BE2C (cell line): ENCODE measurements at places on chromosomes 1 and 21.

GRCh38 chr1:153612111-153612754 is 704 bp downstream of the S100A16 start:
- no peak for DNase-seq

DNA sequence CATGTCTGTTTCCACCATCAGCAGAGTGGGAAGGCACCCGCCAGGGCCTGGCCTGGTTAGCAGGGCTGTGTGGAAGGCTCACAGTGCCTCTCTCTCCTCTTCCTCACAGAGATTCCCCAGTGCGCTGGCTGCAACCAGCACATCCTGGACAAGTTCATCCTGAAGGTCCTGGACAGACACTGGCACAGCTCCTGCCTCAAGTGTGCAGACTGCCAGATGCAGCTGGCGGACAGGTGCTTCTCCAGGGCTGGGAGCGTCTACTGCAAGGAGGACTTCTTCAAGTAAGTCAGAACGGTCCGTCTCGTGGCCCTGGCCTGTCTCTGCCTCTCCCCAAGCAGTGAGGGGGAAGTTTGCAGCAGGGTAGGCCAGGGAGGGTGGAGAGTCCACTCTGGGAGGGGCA is 18.1 kb downstream of the LHX4 start:
- DNase-seq: no peak

DNA sequence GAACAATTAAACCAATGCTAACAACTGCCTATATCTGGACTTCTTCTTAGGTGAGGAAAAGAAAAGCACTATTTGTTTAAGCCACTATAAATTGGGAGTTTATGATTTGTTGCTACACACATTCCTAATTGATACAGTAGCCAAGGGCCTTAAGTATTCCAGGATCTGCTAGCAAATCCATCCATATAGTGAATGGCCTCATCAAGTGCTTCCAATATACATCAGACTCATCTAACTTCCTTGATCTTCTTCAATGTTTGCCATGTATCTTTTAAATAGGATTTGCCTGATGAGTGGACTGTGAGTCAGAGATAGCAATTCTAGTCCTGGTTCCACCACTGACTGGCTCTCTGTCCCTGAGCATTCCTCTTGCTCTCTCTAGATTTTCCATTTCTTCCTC is 430.2 kb downstream of the OMA1 start:
- DNase-seq: no peak

DNA sequence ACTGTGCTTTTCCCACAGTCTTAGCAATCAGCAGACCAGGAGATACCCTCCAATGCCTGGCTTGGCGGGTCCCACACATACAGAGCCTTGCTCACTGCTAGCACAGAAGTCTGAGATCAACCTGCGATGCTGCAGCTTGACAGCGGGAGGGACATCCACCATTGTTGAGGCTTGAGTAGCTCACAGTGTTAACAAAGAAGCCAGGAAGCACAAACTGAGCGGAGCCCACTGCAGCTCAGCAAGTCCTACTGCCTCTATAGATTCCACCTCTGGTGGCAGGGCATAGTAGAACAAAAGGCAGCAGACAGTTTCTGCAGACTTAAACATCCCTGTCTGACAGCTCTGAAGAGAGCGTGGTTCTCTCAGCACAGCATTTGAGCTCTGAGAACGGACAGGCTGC is 33.4 kb downstream of the MNDA start:
- no peak for DNase-seq

GRCh38 chr1:208204779-208205178 is 39.4 kb downstream of the PLXNA2 start:
- no peak for DNase-seq

DNA sequence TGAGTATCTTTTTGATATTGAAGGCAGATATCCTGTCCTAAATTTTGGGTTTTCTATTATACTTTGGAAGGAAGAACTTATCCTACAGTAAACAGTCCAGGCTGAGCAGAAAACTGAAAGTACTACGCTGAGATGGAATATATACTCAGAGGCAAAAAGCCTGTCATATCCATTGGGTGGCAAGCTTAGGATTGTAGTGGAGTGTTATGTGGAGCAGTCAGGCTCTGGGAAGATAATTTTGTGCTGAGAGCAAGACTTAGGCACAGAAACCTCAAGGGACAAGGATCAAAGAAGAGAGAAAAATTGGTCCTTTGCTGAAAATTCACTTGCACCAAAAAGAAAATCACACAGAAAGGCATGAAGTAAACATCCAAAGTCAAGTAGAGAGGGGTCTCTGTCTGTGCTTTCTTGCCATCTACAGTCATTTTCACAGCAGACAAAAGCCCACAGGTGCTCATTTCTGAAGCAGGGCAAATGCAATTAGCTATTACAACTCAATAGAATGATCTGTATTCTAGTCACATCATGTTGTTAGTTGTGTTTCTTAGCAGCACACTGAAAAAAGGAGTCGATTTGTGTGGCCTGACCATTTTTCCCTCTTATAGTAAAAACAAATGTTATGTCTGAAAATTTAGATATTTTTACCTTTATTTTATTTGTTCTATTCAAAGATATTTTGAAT is 38.5 kb downstream of the CRB1 start:
- DNase-seq: no peak

DNA sequence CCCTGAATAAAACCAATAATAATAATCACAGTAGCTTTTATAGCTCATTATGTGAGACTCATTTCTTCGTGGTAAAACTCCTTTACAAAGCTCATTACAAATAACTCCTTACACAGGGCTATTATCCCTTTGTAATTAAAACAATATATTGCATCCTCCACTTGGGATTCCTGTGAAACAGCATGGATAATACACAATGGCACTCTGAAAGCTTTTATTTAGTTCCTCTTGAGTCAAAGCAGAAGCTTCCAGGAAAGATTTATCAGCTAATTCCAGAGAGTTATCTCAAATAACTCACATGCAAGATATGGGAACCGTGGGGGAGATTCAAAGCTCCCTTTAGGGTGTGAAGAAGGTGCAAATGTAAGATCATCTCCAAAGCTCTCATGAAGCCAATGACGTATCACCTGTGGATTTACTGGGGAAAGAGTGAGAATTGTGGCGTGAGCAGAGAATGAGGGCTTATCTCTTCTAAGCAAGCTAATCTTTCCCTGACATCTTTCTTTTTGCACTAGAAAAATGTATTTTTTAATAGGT is 60.4 kb upstream of the GJA5 start:
- no peak for DNase-seq

GRCh38 chr1:78491451-78492071 is 787 bp downstream of the PTGFR start:
- peak; percentile 18 for DNase-seq

GRCh38 chr1:201248721-201249559 is 34.4 kb upstream of the PKP1 start:
- no peak for DNase-seq

DNA sequence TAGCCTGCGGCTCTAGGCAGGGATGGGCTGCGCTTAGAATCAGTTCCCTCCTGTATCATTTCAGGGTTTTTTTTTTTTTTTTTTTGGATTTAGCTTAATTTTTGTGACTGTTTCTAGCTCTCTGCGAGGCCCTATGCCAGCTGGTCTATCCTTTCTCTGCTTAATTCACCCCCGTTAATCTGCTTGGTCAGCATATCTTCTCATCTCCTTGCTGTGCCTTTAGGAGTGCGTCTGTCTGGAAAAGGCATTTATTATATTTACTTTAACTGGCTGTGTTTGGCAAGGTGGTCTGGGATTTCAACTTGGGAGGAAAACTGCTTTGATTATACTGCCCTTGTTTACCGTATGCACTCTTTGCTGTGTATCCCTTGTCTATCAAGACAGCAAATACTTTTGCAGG is 184.8 kb upstream of the KIAA0040 start:
- DNase-seq: no peak

GRCh38 chr1:184056921-184057555 is 5.5 kb downstream of the TSEN15 start:
- DNase-seq: no peak

GRCh38 chr1:38274974-38275373 is 228.4 kb upstream of the POU3F1 start:
- DNase-seq: no peak

DNA sequence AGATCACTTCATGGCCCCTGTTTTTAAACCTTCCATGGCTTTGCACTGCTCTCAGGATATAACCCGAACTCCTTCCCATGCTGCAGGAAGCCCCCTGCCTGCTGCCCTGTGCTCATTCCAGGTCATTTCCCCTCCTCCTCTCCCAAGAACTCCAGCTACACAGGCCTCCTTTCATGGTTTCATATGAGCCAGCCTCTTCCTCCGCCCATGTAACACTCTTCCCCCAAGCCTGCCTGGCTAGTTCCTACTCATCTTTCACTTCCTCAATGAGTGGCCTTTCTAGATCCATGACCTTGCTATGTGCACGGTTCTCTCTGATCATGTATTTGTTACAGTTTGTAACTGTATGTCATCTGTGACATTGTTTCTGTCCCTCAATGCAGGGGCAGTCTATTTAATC is 3.1 kb upstream of the NCF2 start:
- no peak for DNase-seq

- no peak for DNase-seq
Observed at GRCh38 chr21:37251294-37251634, 15.9 kb downstream of the VPS26C start.

DNA sequence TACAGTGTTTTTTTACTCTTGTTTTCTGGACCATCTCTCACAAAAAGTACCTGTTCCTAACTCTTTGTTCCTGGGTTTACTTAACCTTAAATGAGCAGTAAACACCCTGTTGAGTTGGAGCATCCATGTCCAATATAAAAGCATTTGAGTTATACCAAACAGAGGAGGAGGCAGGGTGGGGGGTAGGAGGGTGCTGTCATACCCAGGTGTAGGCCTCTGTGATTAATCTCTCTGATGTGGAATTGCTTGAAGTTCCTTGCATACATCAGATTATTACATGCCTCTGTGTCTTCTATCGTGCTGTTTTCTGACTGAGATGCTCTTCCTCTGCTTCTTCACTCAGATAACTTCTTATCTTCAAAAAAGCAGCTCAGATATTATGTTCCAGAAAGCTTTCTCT is 28.1 kb upstream of the RGS18 start:
- no peak for DNase-seq

- DNase-seq: no peak
Observed at GRCh38 chr1:28114844-28115243, 26.4 kb upstream of the EYA3 start.

GRCh38 chr1:197961933-197962332 is 44.8 kb downstream of the LHX9 start:
- DNase-seq: no peak

GRCh38 chr1:35136780-35137179 is 56.2 kb downstream of the SFPQ start:
- no peak for DNase-seq

GRCh38 chr1:167413328-167413727 is 105.0 kb downstream of the CD247 start:
- DNase-seq: no peak

- DNase-seq: no peak
Observed at GRCh38 chr1:156582388-156583017, 3.0 kb downstream of the TTC24 start.

- DNase-seq: no peak
Observed at GRCh38 chr1:56459260-56459659, 120.1 kb downstream of the PLPP3 start.

- no peak for DNase-seq
Observed at GRCh38 chr1:116019653-116020253, 43.4 kb downstream of the SLC22A15 start.

DNA sequence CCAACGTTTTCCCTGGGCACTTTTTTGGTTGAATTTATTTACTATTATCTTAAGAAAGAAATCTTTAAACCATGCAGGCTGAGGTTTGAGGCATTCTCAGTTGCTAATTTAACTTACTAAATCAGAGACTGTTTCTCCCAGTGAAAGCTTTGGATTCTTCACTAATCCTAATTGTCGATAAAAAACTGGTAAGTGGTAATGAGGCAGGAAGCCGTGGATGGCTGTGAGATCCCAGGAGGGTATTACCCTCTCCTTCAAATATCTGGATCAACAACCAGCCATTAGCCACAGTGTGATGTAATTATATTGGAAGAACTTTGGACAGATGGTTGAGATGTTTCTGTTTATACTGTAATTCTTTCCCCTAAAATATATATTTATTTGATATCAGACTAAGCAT is 485.0 kb downstream of the DISC1 start:
- no peak for DNase-seq

- DNase-seq: no peak
Observed at GRCh38 chr21:43349644-43350043, 77.3 kb downstream of the SIK1 start.

DNA sequence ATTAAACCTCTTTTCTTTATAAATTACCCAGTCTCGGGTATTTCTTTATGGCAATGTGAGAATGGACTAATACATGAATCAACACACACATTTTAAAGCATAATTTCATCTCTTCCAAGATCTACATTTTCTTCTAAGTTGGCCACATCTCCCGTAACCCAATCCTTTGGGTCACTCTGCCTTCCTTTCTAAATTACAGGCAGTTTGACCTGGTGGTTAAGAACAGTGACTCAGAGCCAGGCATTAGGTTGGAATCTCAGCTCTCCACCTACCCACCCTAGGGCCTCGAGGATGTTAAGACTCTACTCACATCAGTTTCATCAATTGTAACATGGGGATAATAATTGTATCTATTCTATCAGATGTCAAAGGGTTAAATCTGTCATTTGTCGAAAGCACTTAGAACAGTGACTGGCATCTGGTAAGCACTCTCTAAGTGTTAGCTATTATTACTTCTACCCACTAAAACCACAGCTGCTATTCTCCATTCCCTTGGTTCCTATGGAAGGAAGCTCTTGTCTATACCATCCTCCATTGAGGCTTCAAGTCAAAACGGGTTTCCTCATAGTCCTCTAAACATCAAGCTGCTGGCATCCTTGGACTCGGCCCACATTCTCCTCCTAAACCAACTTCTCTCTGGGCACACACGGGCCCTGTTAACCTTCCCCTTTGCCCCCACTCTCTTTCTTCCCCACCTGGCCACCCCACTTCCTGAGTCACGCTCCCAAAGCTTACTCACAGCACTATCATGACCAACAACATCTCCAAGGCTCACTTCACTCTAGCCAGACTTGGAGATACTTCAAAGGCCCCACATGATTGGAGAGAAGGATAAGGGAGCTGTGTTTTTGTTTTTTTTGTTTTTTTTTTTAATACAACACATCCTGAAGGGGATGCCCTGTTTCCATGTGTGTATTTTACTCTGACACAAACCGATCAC is 116.9 kb downstream of the TGFBR3 start:
- no peak for DNase-seq

DNA sequence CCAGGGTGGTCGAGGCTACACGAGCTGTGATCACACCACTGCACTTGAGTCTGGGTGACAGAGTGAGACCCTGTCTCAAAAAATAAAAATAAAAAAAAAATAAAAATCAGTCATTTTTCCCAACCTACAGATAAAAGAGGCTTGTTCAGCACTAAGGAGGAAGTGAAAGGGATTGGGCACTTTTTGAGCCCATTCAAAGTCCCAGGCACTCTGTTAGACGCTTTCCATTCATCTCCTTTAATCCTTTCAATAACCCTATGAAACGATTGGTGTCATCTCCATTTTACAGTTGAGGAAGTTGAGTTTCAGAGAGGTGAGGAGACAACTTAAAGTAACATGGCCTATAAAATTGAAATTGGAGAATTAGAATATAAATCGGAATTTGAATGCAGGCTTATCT is 10.4 kb upstream of the AGO4 start:
- DNase-seq: no peak
